ENCODE measurements at places on chromosomes 1 and 21. TPM values are rescaled to one million over a fixed set of nuclear protein-coding genes. Genes with fewer than 3 reads are reported as not detected.

Gene TRIM67
- not detected for total RNA-seq

Gene CD101
- 0.12 TPM for total RNA-seq

Gene MSH4
- total RNA-seq, result not detected

Gene GPX7
- total RNA-seq, result 0.14 TPM

Gene IL6R
- 6.6 TPM for total RNA-seq

Gene ADCY10
- not detected for total RNA-seq

Gene PLPPR4
- 0.35 TPM for total RNA-seq

Gene LYPD8
- total RNA-seq, result 5.1 TPM

Gene RHCE
- not detected for total RNA-seq

DNA sequence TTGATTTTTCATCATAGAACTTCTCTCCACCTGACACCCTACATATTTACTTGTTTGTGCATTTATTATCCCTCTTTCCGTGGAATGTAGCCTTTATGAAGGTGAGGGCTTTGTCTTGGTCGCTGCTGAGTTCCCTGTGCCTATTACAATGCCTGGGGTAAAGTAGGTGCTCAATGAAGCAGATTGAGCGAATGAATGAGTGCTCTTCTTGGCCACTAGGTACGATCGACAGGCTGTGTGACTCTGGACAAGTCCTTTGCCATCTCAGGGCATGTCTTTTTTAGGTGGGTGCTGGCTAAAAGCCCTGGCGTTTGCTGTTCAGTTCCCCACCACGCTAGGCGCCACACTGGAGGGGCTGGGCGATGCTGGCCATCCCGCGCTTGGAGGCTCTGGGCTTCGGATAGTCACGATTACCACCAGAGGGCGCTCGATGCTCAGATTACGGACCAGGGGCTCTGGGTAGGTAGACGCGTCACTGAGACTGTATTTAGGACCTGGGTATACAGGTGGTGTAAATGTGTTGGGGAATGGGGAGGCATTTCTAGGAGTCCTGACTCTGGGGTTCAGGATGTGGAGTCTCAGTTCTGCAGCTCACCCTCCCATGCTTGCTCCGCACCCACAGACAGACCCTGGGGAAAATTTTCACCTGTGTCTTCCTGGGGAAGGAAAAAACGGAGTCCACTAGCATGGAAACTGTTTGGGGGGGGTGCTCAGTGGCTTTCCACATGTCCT is 71.0 kb upstream of the CSF3R start:
- peak; percentile 60 for DNase-seq

DNA sequence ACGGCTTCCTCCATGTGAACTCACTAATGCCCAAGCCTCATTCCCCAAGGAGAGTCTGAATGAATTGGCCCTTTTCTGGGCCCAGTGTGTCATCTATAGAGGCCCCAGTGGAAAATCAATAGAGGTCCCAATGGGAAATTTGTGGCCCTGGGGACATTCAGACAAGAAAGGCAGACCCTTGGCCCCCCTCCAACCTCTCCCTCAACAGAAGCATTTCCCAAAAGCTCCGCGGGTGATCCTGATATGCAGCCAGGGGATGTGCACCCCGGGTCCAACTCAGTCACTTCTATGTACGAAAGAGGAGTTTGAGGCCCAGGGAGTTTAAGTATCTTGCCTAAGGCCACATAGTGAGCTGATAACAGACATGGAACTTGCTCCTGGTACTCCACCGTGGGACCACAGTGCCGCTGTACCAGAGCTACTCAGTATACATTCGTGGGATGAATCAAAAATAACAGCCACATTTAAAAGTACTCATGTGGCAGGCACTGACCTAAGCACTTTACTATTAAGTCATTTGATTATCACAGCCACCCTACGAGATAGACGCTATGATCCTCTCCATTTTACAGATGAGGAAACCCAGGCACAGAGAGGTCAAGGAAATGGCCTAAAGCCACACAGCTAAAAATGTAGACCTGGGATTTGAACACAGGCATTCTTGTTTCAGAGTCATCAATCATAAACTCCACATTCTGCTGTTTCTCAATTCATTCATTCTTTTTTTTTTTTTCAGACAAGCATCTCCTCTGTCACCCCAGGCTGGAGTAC is 8.5 kb downstream of the EPHA2 start:
- no peak for DNase-seq

DNA sequence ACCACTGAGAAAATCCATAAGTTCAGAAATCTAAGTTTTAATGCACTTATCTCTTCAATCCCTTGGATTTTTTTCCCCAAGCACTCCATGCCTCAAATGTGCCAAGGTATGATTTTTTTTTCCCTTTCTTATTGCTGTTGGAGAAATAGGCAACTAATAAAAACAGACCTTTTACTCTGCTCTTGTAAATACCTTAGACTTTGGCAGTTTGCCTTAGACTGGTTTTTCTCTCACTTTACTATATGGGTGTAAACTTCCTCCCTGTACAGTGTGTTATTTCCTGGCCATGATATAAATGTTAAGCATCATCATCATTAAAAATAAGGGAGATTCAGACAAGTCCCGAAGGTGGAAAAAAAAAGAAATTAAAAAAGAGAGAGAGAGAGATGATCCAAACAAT is 65.7 kb downstream of the LRRC8C start:
- no peak for DNase-seq

DNA sequence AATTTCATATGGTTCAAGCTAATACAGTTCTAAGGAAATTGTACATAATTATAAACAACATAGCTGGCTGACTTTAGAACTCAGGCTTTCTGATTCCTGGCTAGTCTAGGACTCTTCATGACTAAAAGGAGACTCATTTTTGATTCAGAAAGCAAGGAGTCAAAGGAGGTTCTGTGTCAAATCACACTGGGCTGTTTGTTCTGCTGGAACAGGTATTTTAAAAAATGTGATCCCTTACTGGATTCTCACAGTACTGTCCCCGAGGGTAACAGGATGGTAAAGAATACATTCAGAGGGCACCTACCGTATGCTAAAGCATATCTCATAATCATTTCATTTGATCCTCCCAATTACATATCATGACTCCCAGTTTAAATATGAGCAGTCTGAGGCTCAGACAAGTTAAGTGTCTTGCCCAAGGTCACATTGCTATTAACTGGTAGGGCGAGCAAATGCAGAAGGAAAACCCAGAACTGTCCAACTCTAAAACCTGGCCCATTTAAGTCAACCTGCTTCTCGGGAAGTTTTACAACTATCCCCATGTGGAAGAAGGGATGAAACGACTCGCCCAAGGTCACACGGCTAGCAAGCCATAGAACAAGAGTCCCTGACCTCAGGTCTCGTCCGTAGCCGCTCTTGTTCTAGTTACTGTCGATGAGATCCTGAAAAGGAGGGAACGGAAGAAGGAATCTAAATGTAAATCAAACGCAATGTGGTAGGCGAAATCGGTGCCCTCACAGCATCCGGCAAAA is 675 bp downstream of the MYSM1 start:
- no peak for DNase-seq

- no peak for DNase-seq
Measured at GRCh38 chr21:36728371-36729111, 29.6 kb downstream of the SIM2 start.

DNA sequence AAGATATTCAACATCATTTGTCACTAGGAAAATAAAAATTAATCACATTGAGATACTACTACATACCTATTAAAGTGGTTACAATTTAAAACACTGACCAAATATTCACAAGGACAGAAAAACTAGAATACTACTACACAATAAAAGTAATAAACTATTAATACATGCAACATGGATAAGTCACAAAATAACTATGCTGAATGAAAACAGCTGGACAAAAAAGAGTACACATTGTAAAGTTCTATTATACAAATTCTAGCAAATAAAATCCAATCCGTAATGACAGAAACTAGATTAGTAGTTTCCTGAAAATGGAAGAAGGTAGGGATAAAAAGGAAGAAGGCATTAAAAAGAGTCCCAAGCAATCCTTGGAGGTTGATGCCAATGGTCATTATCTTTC is 348.7 kb upstream of the PTBP2 start:
- no peak for DNase-seq

All from H4 (cell line).